ENCODE measurements at places on chromosomes 2 and 18. TPM values are rescaled to one million over a fixed set of nuclear protein-coding genes. Genes with fewer than 3 reads are reported as not detected.

DNA sequence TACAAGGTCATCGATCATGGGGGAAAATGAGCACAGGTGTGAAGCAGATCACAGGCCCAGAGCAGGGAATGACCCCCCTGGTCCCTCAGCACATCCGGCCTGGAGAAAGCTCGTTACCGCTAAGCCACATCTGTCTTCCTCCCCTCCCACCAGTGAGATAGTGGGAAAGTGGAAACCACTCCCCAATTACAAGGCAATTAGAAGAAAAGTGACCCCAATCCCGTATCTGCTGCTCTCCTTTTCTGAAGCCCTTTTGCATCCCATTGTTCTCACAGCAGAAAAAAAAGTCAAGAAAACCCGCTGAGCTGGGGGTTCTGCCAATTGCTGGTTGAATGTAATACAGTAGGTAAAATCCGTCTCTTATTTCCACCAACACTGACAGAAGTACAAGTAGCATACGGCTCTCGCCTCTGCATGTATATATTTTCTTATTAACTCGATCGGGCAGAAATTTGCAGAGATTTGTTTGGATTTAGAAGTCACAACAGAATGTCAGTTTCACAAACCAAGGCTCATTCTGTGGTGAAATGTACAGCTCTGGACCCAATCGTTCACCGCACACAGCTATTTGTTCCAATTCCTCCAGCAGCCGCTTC, 287.0 kb downstream of the TCF4 start:
- DNase-seq = no peak

Gene GREB1L
- 6.0 TPM for total RNA-seq

GRCh38 chr18:46097431-46097800, 680 bp downstream of the ATP5F1A start:
- no peak for DNase-seq

- no peak for DNase-seq
Measured at GRCh38 chr2:134576478-134576877, 142.3 kb downstream of the TMEM163 start.

Gene EMILIN1
- total RNA-seq = 180 TPM

Gene NTSR2
- total RNA-seq = not detected

DNA sequence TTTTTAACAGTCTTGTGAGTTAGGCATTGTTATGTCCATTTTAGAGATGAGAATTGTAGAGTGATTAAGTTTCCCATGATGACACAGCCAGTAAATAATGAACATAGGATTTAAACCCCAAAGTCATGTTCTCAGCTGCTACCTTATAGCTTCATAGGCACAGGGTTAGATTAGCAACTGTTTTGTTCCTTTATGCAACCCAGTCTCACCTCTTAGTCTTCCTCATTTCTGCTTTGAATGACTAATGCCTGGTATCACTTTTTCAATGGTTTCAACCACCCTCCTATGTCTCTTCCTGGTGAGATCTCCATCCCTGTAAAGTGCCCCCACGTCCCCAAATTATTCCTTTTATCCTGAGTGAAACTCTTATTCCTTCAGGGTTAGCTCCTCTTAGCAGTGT, 44.3 kb downstream of the MFSD6 start:
- DNase-seq = no peak

DNA sequence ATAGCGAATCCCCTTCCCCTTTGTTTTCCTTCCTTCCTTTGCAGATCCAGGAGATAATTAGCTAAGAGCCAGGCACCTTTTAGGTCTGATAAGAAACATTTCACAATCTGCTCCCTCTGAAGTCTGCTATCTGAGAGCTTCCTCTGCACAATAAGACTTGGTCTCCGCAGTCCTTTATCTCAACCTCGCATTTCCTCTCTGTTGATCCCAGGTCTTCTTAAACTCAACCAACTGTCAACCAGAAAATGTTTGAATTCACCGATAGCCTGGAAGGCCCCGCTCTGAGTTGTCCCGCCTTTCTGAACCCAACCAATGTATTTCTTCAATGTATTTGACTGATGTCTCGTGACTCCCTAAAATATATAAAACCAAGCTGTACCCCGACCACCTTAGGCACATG, 78.4 kb upstream of the CTDP1 start:
- no peak for DNase-seq

DNA sequence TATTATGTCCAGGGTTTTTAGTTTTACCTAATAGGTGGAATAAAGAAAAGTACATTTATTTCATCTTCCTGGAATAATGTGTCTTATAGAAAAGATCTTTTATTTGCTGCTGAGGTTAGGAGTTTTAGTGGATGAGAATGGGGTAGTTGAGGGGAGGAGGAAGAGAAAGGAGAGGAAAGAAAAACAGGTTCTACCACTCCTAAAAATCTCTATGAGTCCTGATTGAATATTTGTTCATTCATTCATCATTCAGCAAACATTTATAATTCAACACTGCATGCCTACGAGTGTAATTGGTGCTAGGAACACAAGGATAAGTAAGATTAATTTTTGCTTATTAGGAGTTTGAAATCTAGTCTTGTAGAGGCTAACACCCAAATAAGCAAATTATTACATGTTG, 45.2 kb upstream of the SLC4A10 start:
- no peak for DNase-seq

Gene CXCR1
- 1.8 TPM for total RNA-seq

Gene TUBA4B
- not detected for total RNA-seq

DNA sequence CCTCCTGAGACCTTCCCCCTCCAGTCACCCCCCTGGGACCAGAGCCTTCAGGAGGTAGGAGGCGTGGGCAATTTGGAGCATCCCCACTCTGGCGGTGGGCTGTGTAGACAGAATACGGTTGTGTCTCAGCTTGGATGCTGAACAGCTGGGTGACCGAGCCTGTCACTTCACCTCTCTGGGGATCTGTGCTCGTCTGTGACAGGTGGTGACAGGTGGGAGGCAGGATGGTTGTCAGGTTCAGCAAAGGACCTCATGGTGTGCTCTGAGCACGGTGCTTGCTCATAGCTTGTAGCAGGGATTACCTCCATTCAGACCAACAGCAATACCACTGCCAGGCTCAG, 186.5 kb upstream of the HS6ST1 start:
- no peak for DNase-seq

DNA sequence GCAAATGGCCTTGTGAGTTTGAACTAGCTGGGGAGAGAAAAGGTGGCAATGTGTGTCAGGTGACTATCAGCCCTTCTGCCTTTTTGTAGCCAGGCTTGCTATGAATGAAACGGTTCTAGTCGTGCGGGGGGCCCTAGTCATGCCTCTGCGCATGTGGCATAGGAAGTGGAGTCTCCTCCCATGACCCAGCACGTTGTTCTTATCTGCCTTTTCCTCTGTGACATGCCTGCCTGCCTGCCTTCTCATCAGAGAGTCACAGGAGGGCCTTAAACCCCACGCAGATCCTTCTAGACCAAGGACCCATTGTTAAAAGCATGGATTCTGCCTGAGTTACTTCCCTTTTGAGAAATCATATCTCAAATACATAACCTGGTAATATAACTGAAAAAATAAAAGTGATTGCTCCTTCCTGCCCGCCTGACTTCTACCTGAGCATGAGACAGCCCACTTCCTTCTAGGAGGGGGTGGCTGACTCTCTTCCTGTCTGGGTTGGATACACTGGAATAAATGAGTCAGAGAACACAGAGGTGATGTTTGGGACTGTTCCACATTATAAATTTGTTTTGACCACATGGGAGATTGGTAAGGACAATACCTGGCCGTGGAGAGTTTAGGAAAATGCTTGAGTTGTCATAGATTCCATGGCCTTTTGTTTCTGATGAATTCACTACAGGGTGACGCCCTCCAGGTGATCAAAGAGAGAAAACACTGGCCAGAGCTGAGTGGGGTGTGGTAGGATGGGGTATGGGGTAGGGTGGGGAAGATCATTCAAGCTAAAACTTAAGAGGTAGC, 49.8 kb downstream of the FBLN7 start:
- no peak for DNase-seq

DNA sequence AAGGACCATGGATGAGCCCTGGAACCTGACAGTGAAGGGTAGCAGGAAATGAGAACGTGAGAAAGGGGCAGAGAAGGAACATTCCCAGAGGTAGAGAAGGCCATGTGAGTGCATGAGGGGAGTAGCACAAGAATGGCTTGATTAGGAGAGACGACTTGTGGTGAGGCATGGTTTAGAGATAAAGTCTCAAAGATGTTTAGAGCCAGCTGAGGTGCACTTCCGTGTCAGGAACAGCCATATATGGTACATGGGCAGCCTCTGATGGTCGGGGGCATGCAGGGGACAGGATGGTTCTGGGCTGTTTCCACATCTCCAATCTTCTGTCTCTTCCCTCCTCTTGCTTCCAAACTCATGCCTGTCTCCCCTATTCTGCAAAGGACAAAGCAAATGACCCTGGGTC, 28.8 kb upstream of the EFEMP1 start:
- DNase-seq = no peak

- no peak for DNase-seq
Measured at GRCh38 chr2:237734905-237735623, 63.5 kb upstream of the RBM44 start.

Gene RESP18
- total RNA-seq = not detected

GRCh38 chr18:21100146-21100545, 11.5 kb downstream of the ROCK1 start:
- no peak for DNase-seq

- no peak for DNase-seq
Measured at GRCh38 chr2:1472350-1472749, 59.1 kb downstream of the TPO start.

DNA sequence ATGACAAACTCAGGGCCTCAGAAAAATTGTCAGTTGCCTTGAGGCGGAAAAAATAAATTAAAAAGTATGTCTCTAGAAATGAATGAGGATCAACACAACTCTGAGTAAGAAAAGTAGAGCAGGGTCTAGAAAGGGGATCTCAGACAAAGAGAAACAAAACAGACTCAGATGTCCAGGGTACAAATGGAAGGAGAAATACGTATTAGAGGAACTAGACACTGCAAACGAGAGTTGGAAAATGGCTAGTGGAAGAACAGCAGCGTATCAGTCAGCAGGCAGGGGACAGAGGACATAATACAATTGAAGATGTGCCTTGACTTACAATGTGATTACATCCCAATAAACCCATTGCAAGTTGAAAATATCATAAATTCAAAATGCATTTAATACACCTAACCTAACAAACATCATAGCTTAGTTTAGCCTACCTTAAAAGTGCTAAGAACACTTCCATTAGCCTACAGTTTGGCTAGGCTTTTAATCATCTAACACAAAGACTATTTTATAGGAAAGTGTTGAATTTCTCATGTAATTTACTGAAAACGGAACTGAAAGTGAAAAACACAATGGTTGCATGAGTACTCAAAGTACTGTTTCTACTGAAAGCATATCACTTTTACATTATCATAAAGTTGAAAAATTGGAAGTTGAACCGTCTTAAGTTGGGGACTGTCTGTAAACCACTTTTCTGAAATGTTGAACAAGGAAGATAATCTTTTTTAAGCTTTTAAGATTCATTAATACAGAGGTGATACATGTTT, 182.8 kb downstream of the NBAS start:
- no peak for DNase-seq

Gene ABCG8
- not detected for total RNA-seq

- DNase-seq = no peak
Measured at GRCh38 chr18:13934676-13935075, 19.3 kb upstream of the MC2R start.

- no peak for DNase-seq
Measured at GRCh38 chr2:102107741-102108070, 34.8 kb upstream of the IL1R1 start.

Gene FASTKD1
- 12.3 TPM for total RNA-seq

Gene KIAA2012
- not detected for total RNA-seq

DNA sequence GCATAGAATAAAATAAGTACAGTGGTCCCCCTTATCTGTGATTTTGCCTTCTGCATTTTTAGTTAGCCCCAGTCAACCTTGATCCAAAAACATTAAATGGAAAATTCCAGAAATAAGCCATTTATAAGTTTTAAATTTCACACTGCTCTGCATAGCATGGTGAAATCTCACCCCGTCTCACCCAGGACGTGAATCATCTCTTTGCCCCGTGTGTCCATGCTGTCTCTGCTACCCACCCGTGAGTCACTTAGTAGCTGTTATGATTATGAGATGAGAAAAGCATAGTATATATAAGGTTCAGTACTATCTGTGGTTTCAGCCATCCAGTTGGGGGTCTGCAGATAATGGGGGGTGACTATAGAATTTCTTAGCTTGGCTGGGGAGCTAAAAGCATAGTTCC, 67.3 kb downstream of the RHBDD1 start:
- no peak for DNase-seq

Gene ZC3H6
- 18.2 TPM for total RNA-seq

DNA sequence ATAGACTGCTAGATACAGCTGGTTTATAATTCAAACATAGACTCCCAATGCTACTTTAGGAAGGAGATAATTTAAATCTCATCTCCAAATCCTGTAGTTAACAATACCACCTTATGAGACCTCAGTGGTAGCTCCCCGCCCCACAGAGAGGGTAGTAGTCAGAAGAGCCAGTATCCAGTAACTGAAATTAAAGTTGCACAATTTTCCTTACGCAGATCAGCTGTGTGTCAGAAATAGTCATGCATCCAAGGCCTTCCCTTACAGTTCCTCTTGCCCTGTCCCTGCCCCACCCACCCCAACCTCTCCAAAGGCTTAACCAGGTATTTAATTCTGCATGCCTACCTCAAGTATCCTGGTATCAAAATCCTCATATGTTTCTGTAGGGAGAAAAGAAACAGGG, 15.5 kb downstream of the MRPS5 start:
- no peak for DNase-seq
